ENCODE measurements at places on chromosomes 2 and 18.

DNA sequence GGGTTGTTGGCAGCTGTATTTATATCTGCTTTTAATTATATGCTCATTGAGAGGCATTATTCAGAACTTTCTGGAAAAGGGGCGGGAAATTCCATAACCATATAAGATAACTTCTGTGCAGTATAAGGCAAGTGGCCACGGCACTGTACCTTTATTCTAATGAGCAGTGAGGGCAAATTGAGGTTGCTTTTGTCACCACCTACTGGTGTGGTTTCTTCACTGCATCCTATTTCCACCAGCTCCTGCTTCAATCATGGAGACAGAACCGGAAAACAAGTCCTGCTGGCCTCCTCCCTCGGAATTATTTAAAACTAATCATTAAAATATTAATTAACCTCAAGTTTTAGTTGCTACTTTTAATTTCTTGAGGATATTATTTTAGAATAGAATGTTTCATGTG, 759.4 kb downstream of the CBLN2 start:
- DNase-seq = no peak

GRCh38 chr2:87401726-87402345, 346.1 kb upstream of the PLGLB2 start:
- no peak for DNase-seq

DNA sequence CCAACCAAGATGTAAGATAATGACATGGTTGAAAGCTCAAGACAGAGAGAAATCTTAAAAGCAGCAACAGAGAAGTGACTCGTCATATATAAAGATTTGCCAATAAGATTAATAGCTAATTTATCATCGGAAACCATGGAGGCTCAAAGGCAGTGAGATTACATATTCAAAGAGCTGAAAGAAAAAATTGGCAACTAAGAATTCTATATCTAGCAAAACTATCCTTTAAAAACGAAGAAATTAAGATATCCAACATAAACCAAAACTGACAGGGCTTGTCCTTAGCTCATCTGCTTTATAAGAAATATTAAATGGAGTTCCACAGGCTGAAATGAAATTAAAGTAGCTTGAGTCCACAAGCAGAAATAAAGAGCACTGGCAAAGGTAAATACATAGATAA, 236.6 kb downstream of the ANAPC1 start:
- DNase-seq = no peak

- no peak for DNase-seq
These were observed 182.5 kb downstream of the PRKCE start for GRCh38 chr2:45833968-45834344.

DNA sequence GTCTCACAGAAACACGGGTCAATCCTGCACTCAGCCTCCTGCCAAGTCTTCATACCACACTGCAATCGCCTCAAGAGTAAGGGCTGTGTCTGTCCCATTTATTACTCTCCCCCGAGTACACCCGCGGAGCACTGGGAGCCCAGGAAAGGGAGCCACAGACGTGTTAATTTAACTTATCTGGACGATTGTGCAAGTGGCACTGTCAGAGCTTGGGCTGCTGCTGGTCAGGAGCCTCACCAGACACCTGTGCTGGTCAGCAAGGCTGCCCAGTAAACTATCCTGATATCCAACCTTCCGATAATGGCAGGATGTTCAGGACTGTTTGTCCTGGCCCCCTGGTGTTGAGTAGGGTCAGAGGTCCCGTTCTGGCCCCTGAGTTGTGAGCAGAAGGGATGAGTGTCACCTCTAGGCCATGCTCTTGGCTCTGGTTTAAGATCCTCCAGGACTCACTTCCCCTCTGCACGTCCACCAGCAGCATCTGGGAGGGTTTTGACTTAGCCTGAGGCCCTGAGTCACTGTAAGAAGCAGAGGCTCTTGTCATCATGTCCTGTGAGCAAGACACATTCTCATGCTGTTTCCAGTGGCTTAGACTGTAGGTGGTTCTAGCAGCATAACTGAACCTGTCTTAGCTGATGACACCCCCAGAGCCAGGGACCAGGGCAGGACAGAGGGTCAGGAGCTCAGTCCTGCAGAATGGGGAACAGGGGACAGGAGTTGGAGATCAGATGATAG, 82.5 kb upstream of the ARL4C start:
- no peak for DNase-seq

- DNase-seq = no peak
These were observed 8.2 kb upstream of the ALPG start for GRCh38 chr2:232398293-232399034.

GRCh38 chr2:218332920-218333645, 23.6 kb upstream of the CATIP start:
- no peak for DNase-seq

GRCh38 chr2:166637051-166637450, 143.0 kb upstream of the SCN7A start:
- no peak for DNase-seq

GRCh38 chr2:102158011-102158755, 15.6 kb downstream of the IL1R1 start:
- DNase-seq = no peak

- DNase-seq = no peak
These were observed 1058.5 kb downstream of the CBLN2 start for GRCh38 chr18:71485611-71486010.

DNA sequence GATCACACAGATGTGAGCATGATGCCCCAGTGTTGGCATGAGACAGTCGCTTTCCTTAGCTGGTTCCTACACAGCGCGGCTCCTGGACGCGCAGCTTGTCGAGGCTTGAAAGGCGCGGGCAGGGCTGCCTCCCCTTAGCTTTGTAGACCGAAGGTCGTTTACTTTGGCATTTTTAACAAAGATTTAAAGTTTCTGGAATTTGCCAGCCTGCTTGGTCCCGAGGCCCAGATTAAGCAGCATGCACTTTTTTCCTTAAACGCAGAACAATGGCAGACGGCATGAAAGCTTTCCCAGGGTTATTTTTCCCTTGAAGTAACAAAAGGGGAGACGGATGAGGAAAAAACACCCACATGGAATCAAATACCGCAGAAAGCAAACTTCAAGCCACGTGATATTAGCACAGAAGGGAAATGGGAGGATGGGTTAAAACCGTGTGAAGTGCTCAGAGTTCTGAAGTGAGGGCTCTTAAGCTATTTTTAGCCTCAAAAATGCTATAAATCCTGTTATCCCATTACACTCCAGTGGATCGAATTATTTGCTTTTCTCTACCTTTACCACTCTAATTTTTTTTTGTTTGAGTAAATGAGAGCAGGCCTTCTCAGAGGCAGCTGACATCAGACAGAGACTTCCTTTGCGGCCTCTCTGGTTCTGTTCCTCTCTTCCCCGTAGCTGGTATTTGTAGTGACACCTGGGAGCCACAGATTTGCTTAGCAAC, 55.7 kb downstream of the NPAS2 start:
- no peak for DNase-seq

- no peak for DNase-seq
These were observed 34.5 kb downstream of the PIK3C3 start for GRCh38 chr18:41989508-41989907.

- no peak for DNase-seq
These were observed 9.3 kb upstream of the SCYGR5 start for GRCh38 chr2:227657199-227657845.

- DNase-seq = no peak
These were observed 537.2 kb downstream of the KCNJ3 start for GRCh38 chr2:155235710-155236109.

DNA sequence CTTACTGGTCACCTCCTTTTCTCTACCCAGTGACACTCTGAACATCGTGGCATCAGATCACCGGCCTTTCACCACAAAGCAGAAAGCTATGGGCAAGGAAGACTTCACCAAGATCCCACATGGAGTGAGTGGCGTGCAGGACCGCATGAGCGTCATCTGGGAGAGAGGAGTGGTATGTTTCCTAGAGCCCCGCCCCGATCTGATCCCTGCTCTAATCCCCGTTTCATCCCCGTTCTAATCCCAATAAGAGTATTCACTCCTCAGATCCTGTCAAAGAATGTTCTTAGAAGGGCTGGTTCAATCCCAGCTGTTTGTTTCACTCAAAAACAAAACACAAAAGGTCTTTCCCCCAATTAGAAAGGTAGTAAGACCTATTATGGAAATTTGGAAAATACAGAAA, 30.4 kb upstream of the MAPRE3 start:
- DNase-seq = no peak

DNA sequence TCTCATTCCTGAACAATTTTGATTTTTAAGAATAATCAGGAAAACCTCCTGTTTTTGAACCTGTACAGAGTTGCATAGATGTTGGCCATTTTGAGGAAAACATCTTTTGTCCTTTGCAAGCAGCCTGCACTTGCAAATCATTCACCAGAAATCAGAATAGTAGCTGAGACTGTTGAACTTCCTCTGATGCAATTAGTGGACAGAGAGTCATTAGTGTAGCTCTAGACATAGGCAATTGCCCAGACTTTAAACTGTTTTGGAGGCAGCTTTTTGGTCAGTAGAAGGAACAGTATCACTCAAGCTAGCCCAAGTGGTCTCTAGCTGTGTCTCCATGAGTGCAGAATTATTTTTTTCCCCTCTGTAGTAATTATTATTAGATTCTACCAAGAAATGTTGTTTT, 326.1 kb downstream of the PIK3C3 start:
- no peak for DNase-seq

DNA sequence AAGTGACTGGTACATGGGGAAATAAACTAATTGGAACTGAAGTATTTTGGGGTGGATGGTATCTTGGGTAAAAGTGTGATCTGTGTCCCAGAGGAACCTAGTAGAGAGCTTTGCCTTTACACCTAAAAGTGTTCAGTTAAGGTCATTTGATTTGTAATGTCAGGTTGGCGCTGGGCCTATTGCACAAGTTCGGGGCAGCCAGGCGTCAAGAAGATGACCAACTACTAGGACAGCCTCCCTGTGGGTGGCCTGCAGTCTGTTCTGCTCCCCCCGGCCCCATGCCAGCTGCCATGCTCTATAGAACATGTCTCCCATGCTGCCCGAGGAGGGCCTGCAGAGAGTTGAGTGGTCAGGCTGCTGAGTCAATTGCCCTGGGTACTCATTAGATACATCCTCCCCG, 10.1 kb downstream of the RRM2 start:
- DNase-seq = no peak

DNA sequence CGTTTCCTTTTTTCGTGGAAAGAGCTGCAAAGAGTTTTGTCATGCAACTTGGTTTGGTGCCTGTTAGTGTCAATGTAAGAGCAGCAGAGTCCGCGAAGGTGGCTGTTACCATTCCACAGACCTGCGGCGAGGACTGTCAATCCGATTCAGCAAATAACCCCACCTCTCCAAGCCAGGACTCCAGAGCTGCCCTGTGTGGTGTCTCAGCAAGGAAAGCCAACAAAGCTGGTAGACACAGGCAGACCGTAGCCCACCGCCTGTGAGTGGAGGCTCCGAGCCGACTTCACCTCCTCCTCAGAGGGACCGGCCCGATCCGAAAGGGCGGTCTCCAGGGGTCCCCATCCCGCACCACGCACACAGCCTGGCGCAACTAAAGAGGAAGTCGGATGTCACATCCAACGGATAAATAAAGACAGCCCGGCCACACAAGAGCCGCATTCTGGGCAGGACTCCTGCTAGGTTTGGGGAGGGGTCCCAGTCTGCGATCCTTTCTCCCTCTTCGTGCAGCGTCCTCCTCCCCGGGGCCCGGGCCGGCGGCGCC, 819 bp downstream of the ANKRD44 start:
- DNase-seq = peak; percentile 21

DNA sequence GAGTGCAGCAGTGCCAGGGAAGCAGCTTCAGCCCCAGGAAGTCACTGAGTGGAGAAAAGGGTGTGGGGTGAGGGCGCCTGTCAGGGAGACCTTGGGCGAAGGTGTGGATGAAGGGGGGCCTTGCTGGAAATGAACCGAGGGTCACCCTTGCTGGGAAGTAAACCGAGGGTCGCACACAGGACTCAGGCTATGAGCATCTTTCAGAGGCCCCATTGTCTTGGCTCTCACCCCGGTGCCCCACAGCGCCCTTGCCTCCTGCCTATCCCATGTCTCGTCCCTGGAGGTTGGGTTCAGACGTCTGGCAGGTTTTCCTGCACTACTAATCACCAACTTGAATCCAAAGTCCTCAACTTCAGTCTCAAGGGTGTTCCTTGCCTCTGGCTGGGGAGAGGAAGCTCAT, 122.8 kb upstream of the PXDN start:
- DNase-seq = no peak

DNA sequence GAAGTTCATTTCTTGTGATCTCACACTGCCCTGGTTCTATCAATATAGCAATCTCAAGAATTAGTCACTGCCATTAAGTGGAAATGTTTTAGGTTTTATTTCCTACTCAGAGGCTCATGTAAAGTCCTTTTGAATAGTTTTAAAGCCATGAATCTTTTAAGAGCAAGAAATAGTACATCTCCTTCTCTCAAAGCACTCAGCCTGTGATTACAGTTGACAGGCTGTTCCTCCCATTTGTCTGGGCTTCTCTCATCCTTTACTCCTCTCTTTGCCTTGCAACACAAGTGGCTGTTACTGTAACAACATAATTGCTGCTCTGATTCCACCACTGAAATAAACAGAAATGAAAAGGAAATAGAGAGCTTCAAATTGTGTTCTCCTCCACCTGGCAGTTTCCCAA, 18.4 kb downstream of the GRP start:
- no peak for DNase-seq

DNA sequence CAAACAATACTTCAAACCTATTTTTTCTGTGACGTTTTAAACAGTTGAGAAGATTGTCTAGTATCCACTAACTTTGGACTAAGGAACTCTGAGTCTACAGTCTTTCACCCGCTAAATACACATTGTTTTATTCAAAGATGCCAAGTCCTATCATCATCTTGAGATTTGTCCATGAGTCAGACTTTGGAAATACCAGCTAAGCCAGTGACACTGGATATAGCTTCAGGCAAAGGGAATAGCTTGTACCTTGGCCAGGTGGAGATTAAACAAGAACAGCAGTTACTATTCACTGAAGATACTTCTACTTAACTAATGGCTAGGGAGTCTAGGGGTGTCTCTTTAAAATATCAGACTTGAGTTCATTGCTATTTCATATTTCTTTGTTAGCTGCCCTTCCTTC, 137.5 kb downstream of the COMMD1 start:
- no peak for DNase-seq

DNA sequence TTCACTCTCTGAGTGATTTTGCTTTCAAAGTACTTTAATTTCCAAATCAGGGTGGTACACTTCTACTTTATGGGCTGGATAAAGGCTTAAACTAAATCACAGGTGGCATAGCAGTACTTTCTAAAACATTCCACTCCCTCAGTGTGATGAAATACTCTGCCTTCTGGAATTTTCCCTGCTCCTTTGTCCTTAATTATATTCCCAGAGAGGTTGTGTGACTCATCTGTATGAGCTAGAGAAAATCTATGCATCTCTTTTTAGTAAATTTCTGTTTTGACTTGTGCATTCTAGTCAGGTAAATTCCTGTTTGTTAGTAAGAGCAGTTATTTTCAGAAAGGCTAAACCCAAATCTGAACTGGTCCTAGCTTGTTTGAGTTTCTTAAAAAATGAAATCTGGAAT, 29.0 kb upstream of the PLA2R1 start:
- no peak for DNase-seq

DNA sequence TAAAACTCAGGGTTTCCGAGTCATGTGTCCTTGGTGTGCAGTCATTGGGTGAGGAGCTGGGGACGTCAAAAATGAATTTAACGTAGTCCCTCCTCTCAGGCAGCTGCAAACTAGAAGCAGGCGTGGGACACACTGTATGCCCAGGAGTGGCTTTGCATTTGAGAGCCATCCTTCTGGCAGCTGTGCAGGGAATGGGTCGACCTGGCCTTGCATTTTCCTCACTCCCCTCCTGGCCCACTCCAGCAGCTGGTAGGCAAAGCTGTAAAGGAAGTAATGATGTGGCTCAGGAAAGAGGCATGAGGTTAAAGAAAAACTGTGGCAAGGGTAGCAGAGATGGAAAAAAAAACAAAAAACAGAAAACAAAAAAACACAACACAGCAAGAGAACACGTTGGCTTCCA, 46.5 kb downstream of the RNF144A start:
- DNase-seq = no peak

GRCh38 chr2:58900246-58901027, 659.3 kb upstream of the FANCL start:
- DNase-seq = no peak
